Skeletal muscle cell (primary cell): ENCODE measurements at places on chromosomes 7 and 10.

- no peak for DNase-seq
These were observed 662.0 kb upstream of the FOXK1 start for GRCh38 chr7:4020086-4020485.

- no peak for DNase-seq
These were observed 110.2 kb upstream of the FAM20C start for GRCh38 chr7:81926-82756.

DNA sequence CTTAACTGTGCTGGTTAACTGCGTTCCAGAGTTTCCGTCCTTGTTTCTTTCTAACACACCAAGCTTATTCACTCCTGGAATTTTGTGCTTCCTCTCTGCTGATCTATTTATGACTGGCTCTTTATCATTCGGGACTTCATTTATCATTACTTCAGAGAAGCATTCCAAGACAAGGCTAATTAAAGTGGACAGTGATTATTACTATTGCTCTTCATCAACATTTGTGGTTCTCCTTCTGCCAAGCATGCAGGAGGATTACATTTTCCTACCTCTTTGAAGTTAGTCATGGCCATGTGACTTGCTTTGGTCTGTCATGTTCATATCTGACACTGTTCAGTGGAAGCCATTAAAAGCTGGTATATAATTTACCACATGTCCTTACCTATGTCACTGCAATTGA is 172.4 kb upstream of the AGR3 start:
- DNase-seq: no peak

DNA sequence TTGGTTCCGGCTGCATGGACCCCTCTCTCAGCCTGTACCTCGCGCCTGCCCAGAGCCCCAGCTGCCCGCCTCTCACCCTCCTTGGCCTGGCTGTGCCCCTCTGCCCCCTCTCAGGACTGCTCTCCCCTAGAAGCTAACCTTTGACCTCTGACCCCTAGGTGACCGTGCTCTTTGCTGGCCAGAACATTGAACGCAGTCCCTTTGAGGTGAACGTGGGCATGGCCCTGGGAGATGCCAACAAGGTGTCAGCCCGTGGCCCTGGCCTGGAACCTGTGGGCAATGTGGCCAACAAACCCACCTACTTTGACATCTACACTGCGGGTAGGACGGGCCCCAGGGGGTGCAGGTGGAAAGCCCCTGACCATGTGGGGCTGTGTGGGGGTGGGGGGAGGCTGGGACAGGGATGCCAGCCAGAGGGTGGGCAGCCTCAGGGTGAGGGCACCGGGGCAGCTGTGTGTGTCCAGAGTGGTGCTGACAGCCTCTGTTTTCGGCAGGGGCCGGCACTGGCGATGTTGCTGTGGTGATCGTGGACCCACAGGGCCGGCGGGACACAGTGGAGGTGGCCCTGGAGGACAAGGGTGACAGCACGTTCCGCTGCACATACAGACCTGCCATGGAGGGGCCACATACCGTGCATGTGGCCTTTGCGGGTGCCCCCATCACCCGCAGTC is 8.0 kb downstream of the FLNC start:
- DNase-seq: no peak

- DNase-seq: no peak
These were observed 36.1 kb downstream of the DNAJB12 start for GRCh38 chr10:72318418-72319262.

- DNase-seq: peak; percentile 94
These were observed 499.0 kb upstream of the KLF6 start for GRCh38 chr10:4283846-4284610.

GRCh38 chr10:84237199-84238051 is 3.9 kb downstream of the LRIT1 start:
- no peak for DNase-seq

DNA sequence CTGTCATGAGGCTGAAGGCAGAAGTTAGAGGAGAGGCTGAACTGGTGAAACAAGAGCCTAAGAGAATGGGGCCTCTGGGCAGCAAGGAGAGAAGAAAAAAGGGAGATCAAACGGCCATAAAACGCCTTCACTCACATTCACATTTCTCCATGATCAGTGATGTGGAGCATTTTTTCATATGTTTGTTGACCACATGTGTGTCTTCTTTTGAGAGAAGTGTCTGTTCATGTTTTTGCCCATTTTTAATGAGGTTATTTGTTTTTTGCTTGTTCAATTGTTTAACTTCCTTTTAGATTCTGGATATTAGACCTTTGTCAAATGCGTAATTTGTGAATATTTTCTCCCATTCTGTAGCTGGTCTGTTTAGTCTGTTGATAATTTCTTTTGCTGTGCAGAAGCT is 155.0 kb downstream of the TMEM26 start:
- no peak for DNase-seq

- no peak for DNase-seq
These were observed 42.6 kb downstream of the FAM20C start for GRCh38 chr7:234708-235553.

GRCh38 chr7:49398746-49399145 is 374.7 kb upstream of the VWC2 start:
- DNase-seq: no peak

GRCh38 chr10:95414844-95415485 is 124.2 kb upstream of the PDLIM1 start:
- DNase-seq: no peak

GRCh38 chr7:135898226-135898625 is 78.9 kb downstream of the MTPN start:
- no peak for DNase-seq

DNA sequence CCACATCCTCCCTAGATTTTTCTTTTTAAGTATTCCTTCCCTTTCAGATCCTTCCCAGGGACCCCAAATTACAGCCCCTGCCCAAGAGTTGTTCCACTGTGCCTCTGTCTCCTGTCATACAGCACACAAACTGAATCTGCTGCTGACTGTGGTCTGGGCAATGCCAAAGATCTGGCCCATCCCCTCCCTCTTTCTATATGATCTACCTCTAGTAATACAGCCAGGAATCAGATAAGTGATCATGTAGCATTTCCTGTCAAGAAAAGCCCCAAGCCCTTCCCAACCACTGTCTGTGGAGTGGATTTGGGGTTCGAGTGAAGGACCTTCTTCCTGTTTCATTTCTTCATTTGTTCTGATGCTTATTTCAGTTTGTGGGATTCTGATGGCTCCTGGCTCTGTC is 6.7 kb downstream of the STX1A start:
- no peak for DNase-seq

- no peak for DNase-seq
These were observed 50.3 kb upstream of the GSAP start for GRCh38 chr7:77466450-77466849.
